Skeletal muscle tissue (tissue), 5 donors: ENCODE measurements at places on chromosomes 16 and 17. TPM values are rescaled to one million over a fixed set of nuclear protein-coding genes. Genes with fewer than 3 reads are reported as not detected.

Gene ETV4
- 1.6 TPM for total RNA-seq

Gene ENPP7
- total RNA-seq = not detected

Gene GJD3
- 0.52 TPM for total RNA-seq

Gene SLC5A2
- total RNA-seq = not detected

Gene KIFC3
- 9.9 TPM for total RNA-seq

Gene CMTM1
- not detected for total RNA-seq

Gene TRPV2
- 8.4 TPM for total RNA-seq

Gene UBE2G1
- 49.1 TPM for total RNA-seq

Gene C17orf50
- not detected for total RNA-seq

Gene PHF23
- total RNA-seq = 30.3 TPM

Gene PHKB
- 68.9 TPM for total RNA-seq

Gene SLC16A6
- 1.0 TPM for total RNA-seq

Gene TPSG1
- not detected for total RNA-seq

Gene NACA2
- total RNA-seq = not detected

Gene NFATC2IP
- 13.6 TPM for total RNA-seq

Gene CD300E
- total RNA-seq = 0.52 TPM

Gene EVPLL
- not detected for total RNA-seq

Gene CCDC40
- total RNA-seq = 1.0 TPM
